GM13976 (cell line): ENCODE measurements at places on chromosomes 11 and 22.

GRCh38 chr11:35207471-35208403 is 68.8 kb downstream of the CD44 start:
- no peak for DNase-seq

GRCh38 chr11:68569357-68569756 is 108.8 kb downstream of the PPP6R3 start:
- DNase-seq: peak; percentile 41

- no peak for DNase-seq
Observed at GRCh38 chr22:49427341-49427740, 400.3 kb downstream of the BRD1 start.

DNA sequence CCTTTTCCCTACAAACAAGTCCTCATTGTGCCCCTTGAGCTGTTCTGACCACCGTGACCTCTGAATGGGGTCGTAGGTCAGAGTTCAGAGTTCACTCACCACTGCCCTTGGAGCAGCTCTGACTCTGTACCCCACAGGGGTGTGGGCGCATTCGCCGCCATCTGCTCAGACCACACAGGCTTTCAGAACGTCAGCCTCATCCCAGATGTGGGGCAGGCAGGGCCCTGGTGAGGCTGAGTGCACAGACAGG is 14.8 kb upstream of the MUC5B start:
- DNase-seq: no peak

DNA sequence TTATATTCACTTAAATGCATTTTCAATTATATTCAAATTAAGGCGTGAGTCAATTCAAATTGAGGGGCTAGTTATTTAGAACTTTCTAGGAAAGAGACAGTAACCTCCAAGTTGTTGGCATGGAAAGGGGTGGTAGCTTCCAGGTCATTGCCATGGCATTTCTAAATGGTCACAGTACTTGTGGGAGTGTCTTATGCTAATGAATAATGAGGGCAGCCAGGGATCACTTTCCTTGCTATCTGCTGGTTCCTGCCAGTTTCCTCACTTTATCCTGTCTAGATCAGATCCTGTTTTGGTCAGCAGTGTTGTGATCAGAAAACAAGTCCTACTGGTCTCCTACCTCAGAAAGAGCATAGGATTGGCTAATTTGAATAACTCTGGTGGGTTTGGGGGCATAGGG is 21.8 kb upstream of the RNASEH2C start:
- no peak for DNase-seq

DNA sequence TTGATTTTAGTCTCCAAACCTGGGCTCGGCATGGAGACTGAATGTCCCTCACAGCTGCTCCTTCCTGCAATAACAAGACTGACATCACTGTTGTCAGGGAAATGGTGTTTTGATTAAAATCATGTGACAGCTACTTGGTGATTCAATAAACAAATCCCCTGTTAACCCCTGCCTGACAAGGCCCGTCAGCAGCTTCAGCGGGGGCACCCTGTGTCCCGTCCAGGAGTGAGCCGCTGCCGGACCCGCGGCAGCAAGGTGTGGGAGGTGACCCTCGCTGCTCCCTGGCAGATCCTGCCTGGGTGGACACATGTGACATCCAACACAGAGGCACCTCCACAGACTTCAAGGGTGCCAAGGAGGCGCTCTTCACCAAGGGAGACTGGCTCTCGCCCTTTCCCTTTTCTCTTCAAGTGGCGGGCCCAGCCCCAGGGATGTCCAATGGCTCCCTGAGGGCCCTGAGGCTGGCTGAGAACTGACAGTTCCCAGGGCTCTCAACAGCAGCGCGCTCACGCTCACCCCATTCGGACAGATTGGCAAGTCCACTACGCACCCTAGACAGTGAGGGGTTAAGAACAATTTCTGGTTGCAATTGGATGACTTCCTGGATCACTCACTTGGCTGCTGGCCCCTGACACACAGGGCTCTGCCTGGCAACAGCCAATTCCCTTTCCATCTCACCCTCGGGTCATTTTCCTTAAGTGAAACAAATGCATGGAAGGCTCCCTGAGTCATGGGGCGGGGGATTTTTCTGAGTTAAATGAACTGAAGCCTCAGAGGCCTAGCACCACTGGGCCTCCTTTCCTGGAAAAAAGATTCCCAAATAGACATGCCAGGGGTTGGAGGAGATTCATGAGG is 30.7 kb downstream of the PPP2R1B start:
- DNase-seq: no peak

GRCh38 chr22:38213319-38213989 is 11.7 kb downstream of the MAFF start:
- DNase-seq: peak; percentile 72

DNA sequence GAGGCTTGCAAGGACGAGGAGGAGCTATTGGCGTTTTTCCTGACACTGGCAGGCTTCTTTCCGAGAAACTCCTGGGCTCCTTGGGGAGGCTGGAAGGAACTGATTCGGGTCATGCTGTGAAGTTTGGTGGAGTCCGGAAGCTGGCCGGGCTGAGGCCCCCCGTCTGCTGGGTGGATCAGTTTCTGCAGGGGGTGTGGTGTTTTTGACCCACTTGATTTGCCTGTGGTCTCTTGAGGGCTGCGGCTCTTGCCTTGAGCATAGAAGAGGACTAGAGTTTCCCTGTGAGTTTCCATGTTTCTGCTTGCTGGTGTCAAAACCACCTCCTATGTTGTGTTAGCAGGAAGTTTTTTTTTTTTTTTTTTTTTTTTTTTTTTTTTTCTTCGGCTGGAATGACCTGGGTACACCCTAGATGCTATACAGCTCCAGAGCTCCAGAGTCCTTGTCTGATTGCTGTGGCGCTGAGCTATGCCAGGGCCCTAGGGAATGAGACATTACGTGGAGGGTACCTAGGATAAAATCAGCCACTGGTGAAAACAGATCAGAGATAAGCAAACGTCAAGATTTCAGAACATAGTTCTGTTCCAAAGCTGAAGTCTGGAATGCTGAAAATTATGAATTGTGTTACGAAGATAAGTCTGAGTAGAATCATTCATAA is 728 bp downstream of the TBC1D22A start:
- peak; percentile 87 for DNase-seq

- DNase-seq: no peak
Observed at GRCh38 chr11:60743058-60743457, 13.6 kb upstream of the MS4A15 start.

- peak; percentile 58 for DNase-seq
Observed at GRCh38 chr11:64809781-64810241, 540 bp downstream of the MEN1 start.

- no peak for DNase-seq
Observed at GRCh38 chr11:130555251-130555841, 106.9 kb downstream of the ADAMTS15 start.

GRCh38 chr22:46541536-46541935 is 4.1 kb upstream of the CELSR1 start:
- no peak for DNase-seq

- DNase-seq: peak; percentile 23
Observed at GRCh38 chr11:100612766-100613165, 74.3 kb upstream of the ARHGAP42 start.

- peak; percentile 59 for DNase-seq
Observed at GRCh38 chr11:22875869-22876473, 15.7 kb upstream of the CCDC179 start.

DNA sequence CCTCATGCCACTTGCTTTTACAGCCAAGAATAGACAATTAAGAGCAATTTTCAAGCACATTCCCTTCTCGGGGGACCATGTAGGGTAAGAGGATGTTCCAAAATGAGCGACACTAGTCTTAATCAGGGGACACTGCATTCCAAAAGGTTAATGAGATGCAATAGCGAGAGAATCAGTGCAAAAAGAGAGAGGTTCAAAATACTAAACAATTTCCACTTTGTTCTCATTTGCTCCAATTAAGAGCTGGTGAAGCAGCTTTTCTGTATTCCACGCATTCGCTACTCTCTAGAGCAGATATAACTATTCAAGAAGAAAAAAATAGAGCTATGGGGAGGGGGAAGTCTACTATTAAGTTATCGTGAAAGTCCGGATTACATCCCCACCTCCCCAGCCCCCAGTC is 811 bp downstream of the LRRC4C start:
- no peak for DNase-seq

DNA sequence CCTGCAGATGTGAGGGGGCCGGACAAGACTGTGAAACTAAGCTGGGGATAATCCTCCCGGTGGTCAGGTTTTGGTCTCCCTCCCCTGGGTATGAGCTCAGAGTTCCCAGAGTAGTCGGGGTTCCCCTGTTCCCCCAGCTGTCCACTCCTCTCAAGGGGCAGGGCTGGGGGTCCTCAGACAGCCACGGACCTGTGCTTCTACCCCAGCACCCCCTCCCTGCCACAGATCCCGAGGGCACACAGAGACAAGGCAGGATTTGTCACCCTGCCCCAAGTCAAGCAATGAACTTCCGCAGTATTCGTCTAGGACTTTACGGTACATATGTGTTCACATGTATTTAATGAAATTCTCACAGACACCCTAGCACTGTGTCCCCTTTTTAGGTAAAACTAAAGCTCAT is 45.2 kb downstream of the APOL1 start:
- DNase-seq: no peak

GRCh38 chr22:47294576-47294975 is 532.1 kb downstream of the TBC1D22A start:
- no peak for DNase-seq

- DNase-seq: no peak
Observed at GRCh38 chr22:40009292-40009774, 14.6 kb downstream of the FAM83F start.

- DNase-seq: peak; percentile 13
Observed at GRCh38 chr11:117204283-117205080, 5.3 kb downstream of the TAGLN start.

GRCh38 chr22:49373801-49374226 is 453.9 kb downstream of the BRD1 start:
- no peak for DNase-seq

GRCh38 chr11:76820184-76820566 is 37.0 kb downstream of the TSKU start:
- DNase-seq: no peak

DNA sequence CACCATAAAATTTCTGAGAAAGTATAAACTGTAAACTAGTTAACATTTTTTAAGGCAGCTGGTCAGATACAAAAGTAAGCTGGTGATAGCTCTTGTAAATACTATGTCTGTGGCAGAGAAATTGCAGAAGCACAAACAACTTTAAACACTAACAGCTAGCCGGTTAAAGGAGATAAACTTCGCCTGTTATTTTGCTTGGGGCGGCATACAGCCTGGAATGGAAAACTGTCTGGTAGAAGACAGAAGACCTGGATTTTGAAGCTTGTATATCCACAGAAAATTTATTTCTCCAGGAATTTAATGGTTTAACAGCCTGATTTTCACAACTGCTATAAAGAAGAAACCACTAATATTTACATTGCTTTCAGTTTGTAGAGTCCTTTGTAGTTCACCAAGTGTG is 65.3 kb upstream of the FIBIN start:
- DNase-seq: no peak

- DNase-seq: no peak
Observed at GRCh38 chr22:32764330-32765131, 37.0 kb upstream of the TIMP3 start.
